ENCODE measurements at places on chromosomes 6 and 20.

DNA sequence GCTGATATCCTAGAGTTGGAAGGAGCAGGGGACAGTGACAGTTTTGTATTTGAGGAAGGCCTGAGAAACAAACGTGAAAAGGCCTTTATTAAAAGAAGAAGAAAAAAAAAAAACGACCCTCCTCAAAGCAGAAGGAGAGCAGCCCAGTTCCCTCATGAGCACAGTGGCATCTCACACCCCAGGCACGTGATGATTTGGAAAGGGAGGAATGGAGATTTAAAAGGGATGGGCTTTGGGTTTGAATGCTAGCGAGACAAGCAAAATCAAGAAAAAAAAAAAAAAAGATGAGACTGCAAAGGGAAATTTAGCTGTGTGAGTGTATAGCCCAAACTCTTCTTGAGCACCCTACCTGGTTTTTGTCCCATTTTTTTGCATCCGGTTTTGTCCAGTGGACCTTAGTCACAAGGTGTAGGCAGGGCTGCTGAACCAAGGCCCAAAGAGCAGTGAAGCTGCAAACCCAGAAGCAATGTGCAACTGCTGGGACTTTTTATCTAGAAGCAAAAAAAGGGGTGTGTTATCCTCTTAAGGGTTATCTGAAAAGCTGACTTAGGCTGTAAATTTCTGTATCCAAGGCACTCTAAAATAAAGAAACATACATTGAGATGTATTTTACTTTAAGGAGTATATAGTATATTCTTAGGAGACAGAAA lies 54.5 kb upstream of the RREB1 start:
- DNase-seq, result no peak

GRCh38 chr6:144896871-144897270 lies 611.7 kb downstream of the UTRN start:
- DNase-seq, result no peak

DNA sequence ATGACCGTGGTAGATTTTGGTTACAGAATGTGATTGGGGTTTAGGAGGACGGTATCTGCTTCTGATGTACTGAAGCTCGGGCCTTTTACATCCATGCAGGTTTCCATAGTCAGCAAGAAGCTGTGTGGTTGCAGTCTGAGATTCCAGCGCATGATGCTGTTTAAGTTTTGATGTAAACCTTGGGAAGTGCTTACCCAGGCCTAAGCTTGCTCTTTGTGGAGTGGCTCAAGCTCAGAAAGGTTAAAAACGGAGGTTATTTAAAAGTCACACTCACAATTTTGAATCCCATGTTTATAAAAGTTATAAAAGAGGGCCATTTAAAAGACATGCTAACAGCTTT lies 121.4 kb downstream of the TIAM2 start:
- no peak for DNase-seq

GRCh38 chr6:53361549-53362031 lies 12.8 kb upstream of the ELOVL5 start:
- DNase-seq, result no peak

GRCh38 chr6:16069222-16069621 lies 59.7 kb upstream of the MYLIP start:
- DNase-seq, result no peak

- DNase-seq, result no peak
These were observed 28.0 kb downstream of the OPN5 start for GRCh38 chr6:47809873-47810272.

DNA sequence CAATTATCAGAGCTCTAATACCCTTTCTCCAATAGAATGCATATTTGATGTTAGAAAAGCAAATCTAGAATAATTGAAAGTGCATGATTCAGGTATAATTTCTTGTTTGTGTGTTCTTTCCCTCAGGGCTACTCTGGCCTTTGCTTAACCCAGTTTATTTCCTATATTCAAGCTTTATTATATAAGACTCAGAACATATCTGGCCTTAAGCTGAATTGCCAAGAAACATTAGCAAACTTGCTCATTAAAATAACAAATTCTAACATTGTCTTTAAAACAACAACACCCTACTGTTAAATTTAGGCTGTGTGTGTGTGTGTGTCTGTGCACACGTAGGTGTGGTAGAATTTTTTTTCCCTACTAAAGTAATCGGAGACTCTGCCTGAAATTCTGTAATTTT lies 426.5 kb downstream of the UTRN start:
- DNase-seq, result no peak

- no peak for DNase-seq
These were observed 154.5 kb upstream of the SCGN start for GRCh38 chr6:25497383-25498040.

- no peak for DNase-seq
These were observed 34.9 kb downstream of the ASCC3 start for GRCh38 chr6:100846276-100846675.

GRCh38 chr20:22740829-22741228 lies 156.5 kb upstream of the FOXA2 start:
- no peak for DNase-seq

DNA sequence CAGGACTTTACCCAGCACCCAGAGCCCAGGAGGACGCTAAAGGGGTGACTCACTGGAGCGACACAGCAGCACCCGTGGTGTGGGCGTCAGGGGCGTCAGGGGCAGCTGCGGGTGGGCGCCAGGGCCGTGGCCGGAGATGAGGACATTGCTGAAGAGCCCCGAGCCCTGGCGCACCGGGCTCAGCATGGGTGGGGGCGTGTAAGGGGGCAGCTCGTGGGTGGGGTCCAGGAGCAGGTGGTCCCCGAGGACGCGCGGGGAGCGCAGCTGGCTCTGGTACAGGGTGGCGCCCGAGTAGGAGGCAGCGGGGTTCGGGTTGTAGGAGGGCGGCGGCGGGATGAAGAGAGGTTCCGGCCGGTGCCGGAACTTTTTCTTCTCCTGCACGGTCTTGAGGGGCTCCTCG lies 41.6 kb upstream of the MRPS10 start:
- DNase-seq, result no peak

GRCh38 chr6:160662429-160662828 lies 1.6 kb downstream of the LPA start:
- no peak for DNase-seq

GRCh38 chr6:24613361-24614042 lies 32.5 kb downstream of the KIAA0319 start:
- DNase-seq, result no peak

- DNase-seq, result no peak
These were observed 21.1 kb downstream of the HLA-DRB1 start for GRCh38 chr6:32568561-32568960.

GRCh38 chr20:15320941-15321340 lies 983.5 kb upstream of the FLRT3 start:
- DNase-seq, result no peak

DNA sequence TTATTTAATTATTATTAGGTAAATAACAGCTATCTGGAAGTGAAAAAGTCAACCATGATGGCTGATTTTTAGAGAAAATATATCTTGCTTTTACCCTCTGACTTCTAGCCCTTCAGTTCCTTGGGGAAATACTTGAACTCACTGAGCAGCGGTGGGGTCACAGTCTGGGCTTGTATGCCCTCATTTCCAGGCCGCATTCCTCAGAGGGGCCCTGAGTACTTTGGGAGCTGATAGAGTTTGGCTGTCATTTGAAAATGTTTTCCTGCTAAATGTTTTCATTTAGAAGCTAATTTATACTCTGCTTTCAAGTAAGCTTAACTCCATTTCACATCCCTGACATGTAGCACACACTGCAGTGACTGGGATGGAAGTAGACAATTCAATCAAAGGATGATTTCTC lies 1028.5 kb downstream of the KIF16B start:
- DNase-seq, result no peak

DNA sequence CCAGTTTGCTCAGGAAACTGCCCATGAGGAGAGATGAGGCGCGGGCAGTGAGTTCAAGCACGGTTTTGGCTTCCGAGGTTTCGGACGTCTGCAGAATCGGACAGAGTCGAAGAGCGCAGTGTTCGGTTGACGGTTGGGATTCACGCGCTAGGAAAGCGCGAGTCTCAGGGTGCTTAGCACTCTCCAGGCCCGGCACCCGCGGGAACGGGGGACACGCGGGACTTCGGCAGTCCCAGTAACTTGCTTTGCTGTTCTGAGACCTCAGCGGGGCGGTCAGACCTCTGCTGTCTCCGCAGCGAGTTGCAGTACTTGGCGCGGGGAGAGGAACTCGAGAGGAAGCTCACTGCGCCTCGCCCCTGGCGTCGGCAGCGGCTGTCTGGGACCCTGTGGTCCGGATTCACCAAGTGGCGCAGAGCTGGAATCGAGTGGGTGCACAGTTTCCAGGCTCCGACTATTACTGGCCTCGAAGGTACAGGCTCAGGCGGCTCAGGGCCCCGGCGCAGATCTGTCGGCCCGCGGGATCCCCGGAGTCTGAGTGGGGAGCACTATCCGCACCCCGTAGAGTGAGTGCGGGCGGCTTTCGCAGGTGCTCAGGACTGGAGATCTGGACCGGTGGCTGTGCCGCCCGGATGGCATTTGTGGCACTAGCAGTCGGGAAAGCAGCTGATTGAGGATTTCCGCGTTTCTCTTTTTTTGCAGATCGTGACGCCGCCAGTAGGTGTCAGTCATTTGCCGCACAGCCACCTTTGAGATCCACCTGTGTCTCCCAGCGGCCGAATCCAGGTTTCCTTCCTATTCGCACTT lies at the start of gene POM121L2:
POM121L2 (minus strand) TSS at position 128 of the 804 bp plus-strand sequence; CDS start at position 25, 103 bp downstream.
- peak; percentile 56 for DNase-seq

DNA sequence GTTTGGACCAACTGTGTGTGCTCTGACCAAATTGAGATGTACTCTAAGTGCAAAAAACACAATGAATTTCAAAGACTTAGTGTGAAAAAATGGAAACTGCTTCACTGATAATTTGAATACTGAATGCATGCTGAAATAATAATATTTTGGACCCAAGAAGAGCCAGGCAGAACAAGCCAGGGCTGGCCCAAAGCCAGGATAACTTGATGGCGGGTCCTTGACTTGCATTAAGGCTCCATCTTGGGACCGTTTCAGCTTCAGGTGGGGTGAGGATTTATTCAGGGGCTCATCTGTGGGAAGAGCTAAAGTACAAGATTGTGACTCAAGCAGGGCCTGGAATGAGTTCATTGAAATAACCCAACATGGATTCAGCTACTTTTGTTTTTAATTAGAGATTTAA lies 921.9 kb downstream of the QKI start:
- no peak for DNase-seq

- DNase-seq, result no peak
These were observed 42.6 kb upstream of the CDH22 start for GRCh38 chr20:46350986-46351267.

DNA sequence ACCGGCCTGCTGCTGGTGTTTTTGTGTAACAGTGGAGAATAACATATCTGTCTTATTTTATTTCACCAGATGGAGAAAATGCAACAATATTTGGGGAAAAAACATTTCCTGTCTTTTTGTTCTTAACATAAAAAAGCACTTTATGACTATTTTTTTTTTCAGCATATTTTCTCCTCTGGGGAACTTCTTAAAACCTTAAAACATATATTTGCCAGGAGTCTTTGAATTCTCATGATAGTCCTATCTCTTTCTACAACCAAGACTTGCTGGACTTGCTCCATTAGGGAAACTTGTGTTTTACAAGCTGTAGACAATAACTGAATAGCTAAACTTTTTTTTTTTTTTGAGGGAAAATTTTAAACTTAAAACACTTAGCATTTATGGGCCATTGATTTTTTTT lies 98.6 kb upstream of the PRDM1 start:
- DNase-seq, result no peak

- no peak for DNase-seq
These were observed 1.1 kb downstream of the ACTL10 start for GRCh38 chr20:33667676-33668465.

- no peak for DNase-seq
These were observed 311.4 kb downstream of the EPM2A start for GRCh38 chr6:145423936-145424335.

DNA sequence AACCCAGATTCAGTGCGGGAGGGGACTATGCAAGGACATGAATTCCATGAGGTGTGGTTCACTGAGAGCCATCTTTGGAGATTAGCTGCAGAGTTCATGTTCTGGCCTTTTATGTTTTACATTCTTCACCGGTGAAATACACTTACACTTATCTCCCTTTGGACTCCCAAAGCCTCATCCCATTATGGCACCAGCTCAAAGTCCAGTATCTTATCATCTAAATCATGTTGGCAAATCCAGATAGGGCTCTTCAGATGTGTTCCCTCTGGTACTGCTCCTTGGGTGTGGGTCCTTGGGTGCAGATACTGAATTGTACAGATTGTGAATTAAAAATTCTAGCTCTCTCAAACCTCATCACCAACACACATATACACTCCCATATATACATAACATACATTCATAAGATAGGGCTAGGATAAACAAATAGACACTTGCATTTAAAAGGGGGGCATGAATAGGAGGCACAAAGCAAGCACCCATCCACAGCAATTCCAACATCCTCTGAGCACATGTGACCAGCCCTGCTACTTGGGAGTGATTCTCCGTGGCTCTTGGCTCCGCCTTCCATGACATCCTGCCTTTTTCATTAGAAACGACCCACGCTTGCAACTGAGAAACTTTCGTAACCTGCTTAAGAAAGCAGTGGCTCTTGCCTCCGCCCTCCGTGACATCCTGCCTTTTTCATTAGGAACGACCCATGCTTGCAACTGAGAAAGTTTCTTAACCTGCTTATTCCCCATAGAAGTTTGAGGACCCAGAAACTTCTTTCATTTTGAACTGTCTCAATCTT lies 53.6 kb upstream of the LRRC1 start:
- DNase-seq, result no peak

DNA sequence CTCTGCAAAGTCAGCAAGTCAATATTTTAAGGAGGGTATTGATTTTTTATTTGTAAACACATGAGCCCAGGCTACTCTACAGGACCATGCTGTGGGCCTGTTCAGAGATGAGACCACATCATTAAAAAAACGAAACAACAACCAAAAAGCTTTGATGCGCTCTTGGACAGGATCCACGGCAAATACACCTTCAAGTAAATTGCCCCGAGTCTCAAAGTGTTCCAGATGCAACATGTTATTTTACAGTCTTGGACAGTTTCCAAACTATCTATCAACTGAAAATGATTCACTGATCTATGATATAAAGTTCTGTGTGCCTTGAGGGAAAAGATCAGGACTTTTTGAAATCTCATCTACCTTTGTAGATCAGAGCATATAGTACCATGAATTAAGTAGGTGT lies 25.8 kb upstream of the CARMIL1 start:
- DNase-seq, result peak; percentile 86

DNA sequence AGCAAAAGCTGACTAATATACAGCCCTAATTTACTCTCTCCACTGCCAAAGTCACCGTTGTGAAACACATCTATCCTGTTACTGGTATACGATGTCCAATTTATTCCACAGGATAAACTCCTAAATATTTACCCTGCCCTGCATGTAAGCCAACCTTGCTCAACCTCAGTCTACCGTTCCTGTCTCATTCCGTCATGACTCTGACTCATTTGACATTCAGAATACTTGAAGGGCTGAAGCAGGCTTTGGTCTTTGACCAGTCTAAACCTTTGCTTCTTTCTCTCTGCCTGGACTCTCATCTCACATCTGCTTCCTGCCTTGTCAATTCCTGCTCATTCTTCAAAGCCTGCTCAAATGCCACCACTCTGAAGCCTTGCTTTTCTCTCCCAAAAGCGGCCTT lies 157.5 kb downstream of the SCP2D1 start:
- DNase-seq, result no peak

- no peak for DNase-seq
These were observed 444.5 kb downstream of the PREX1 start for GRCh38 chr20:48383252-48383651.

- DNase-seq, result no peak
These were observed 1.4 kb downstream of the RREB1 start for GRCh38 chr6:7108964-7109836.

- no peak for DNase-seq
These were observed 60.4 kb downstream of the HAO1 start for GRCh38 chr20:7879883-7880282.
